ENCODE measurements at places on chromosomes 5 and 9. TPM values are rescaled to one million over a fixed set of nuclear protein-coding genes. Genes with fewer than 3 reads are reported as not detected.

SYNPO gene
- polyA plus RNA-seq: 47.2 TPM

C6 gene
- polyA plus RNA-seq: 1.4 TPM

SOX30 gene
- 0.33 TPM for polyA plus RNA-seq

BTNL9 gene
- polyA plus RNA-seq: 11.9 TPM

BTNL3 gene
- 0.04 TPM for polyA plus RNA-seq

FGFR4 gene
- polyA plus RNA-seq: 12.8 TPM

TMEM215 gene
- not detected for polyA plus RNA-seq

OBP2B gene
- not detected for polyA plus RNA-seq

ADRA1B gene
- 0.29 TPM for polyA plus RNA-seq

ABO gene
- 1.9 TPM for polyA plus RNA-seq

ENHO gene
- 1.8 TPM for polyA plus RNA-seq

COL5A1 gene
- 68.5 TPM for polyA plus RNA-seq

POC5 gene
- polyA plus RNA-seq: 9.2 TPM

SPINK13 gene
- not detected for polyA plus RNA-seq

PCDH12 gene
- 2.5 TPM for polyA plus RNA-seq

ANKRD31 gene
- 0.05 TPM for polyA plus RNA-seq

GMCL2 gene
- polyA plus RNA-seq: not detected

CCIN gene
- 0.38 TPM for polyA plus RNA-seq

FOXD4L4 gene
- polyA plus RNA-seq: not detected

SHOC1 gene
- polyA plus RNA-seq: 0.05 TPM

CCDC192 gene
- polyA plus RNA-seq: 0.41 TPM

TEX48 gene
- polyA plus RNA-seq: not detected

SLC6A19 gene
- polyA plus RNA-seq: not detected

FSD1L gene
- 1.7 TPM for polyA plus RNA-seq

SPINK4 gene
- 2.6 TPM for polyA plus RNA-seq

MLANA gene
- not detected for polyA plus RNA-seq

SIGMAR1 gene
- polyA plus RNA-seq: 103 TPM

WDR41 gene
- polyA plus RNA-seq: 21.2 TPM

DOCK8 gene
- polyA plus RNA-seq: 5.2 TPM

NUTM2F gene
- not detected for polyA plus RNA-seq

PPIC gene
- polyA plus RNA-seq: 92.3 TPM

CD74 gene
- polyA plus RNA-seq: 554 TPM
